Ovary (tissue), 10 donors: ENCODE measurements at places on chromosomes 3 and 15. TPM values are rescaled to one million over a fixed set of nuclear protein-coding genes. Genes with fewer than 3 reads are reported as not detected.

DNA sequence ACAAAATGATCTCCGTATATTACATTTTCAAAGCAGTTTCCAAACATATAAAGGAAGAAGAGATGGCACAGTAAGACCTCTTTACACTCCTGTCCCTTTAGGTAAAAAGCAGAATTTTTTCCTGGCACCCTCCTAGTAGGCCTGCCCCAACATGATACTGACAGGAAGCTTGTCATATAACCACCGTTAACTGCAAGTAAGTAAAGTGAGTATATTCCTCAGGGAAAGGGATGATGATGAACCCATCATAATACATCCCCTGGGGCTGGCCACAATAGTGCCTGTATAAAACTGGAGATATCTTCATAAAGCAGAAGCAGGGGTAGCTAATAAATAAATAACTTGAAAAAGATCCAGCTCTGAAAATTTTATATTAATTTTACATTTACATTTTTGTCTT is 893.0 kb downstream of the DIPK2A start:
- no peak for DNase-seq

DNA sequence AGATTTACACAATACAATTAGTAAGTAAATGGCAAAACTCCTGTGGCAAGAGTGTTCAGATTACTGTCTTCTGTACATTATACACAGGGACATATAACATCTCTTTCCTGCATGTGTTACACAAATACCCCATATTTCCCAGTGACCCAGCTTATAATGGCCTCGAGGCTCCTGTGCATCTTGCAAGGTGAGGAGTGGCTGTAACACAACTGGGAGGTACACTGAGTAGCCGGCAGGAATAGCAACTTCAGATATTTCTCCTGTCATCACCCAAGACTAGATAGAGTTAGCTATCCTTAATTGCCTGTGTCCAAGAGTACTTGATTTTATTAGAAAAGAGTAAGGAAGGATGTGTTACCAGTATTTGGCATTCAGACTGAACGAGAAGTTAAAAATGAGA is 5.6 kb downstream of the GMPS start:
- no peak for DNase-seq

- no peak for DNase-seq
Measured at GRCh38 chr3:186964616-186965015, 34.3 kb downstream of the ST6GAL1 start.

DNA sequence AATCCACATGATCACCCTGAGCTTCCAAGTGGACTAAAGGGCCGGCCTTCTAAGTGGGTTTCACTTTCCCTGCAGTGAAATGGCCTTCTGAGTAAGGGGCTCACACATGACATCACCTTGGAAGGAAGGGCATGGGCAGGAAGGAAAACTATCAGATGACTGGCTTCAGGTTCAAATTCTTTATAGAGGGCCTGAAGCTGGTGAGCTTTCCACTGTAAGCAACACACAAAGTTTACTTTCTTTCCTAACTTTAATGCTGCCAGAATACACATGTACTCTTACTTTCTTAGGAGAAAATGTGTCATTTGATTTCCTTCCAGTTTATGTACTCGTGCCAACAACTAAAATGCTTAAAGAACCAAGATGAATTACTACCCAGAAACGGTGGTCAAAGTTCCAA is 475.6 kb downstream of the FOXP1 start:
- no peak for DNase-seq

- no peak for DNase-seq
Measured at GRCh38 chr3:127761441-127761801, 60.9 kb downstream of the MGLL start.

DNA sequence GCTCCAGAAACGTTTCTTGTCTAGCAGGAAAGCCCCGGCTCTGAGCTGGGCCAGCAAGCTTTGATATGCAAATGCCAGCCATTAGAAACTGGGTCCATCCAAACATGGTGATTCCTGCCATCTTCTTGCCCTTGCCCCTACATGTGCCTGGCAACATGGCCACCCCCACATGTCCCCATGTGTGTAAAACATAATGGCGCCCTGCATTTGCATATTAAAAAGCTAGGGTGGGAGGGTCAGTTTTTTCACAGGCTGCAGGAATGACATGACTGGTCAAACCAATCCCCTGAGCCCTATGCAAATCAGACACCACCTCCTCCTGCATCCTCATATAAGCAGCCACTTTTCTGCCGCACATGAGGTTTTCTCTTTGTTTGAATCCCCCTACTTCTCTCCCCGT is 21.2 kb downstream of the GPR156 start:
- DNase-seq = no peak

GRCh38 chr15:70178335-70179084 is 80.8 kb upstream of the TLE3 start:
- DNase-seq = no peak

DNA sequence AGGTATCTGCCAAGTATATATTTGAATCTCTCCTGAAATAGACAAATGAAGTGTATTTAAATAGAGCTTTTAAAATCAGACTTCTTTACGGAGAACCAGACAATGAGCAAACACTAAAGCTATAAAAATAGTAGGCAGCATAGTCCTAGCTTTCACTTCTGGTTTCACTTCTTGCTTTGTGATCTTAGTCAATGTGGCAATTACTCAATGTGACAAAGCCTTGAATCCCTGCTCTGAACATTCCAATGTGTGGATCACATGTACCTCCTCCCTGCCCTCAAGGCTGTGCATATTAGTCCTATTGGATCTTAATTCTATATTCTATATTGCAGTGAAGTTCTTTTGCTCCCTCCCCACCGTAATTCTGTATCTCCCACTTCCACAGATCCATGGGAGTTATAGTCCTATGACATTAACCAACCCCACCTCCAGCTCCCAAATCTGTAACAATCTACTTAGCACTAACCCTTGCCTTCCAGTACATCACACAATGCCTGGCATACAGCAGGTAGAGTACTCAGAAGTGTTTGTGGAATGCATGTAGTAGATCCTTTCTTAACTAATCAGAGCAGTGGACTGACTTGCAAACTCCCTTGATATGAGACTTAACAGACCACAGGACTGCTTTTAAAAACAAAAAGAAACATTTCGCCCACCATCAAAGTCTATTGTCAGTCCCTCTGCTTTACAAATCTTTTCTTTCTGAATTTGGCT is 24.3 kb upstream of the CP start:
- DNase-seq = no peak

DNA sequence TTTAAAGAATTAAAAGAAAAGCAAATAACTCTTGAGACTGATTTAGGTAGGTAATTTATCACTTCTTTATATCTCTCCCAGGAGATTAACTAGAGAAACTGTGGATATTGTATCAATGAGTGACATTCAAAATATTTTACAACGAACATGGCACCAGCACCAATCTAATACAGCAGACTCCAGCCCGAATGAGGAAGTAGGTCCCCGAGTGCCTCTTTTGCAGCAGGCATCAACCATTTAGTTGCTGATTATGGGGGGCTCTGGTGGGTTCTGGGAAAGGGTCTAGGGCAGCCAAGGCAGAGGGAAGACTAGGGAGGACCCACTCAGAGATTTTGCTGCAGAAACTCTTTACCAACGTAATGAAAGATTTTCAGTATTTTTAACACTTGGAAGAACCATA is 31.7 kb upstream of the TTC14 start:
- DNase-seq = no peak

GRCh38 chr3:71305231-71306206 is 278.0 kb downstream of the FOXP1 start:
- DNase-seq = peak; percentile 25

GRCh38 chr15:43204016-43204901 is 16.6 kb downstream of the EPB42 start:
- no peak for DNase-seq

The SMAD6 gene
- total RNA-seq = 13.7 TPM

GRCh38 chr15:93362203-93362602 is 273.2 kb upstream of the RGMA start:
- no peak for DNase-seq

DNA sequence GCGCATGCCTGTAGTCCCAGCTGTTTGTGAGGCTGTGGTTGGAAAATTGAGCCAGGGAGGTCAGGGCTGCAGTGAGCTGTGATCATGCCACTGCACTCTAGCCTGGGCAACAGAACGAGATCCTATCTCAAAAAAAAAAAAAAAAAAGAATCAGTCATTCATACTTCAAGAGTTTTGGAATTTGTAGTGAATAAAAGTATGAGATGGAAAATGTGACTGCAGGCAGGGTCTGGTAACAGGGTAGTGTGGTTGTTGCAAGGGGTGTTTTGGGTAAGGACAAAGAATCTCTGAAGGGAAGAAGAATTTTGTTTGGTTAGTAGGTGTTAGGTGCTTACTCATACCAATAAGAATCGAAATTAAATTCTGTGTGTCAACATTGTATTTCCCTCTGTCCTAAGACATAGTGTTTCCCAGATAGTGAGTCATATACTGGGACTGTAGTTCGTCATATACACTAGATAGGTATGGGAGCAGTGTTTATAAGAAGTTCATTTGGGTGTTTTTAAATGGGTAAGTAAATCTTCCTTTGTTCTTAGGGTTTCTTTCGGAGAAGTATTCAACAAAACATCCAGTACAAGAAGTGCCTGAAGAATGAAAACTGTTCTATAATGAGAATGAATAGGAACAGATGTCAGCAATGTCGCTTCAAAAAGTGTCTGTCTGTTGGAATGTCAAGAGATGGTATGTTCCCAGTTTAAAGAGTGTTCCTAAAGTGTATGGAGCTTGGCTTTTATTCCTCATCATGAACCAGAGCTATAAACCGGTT is 14.2 kb downstream of the NR1D2 start:
- no peak for DNase-seq

DNA sequence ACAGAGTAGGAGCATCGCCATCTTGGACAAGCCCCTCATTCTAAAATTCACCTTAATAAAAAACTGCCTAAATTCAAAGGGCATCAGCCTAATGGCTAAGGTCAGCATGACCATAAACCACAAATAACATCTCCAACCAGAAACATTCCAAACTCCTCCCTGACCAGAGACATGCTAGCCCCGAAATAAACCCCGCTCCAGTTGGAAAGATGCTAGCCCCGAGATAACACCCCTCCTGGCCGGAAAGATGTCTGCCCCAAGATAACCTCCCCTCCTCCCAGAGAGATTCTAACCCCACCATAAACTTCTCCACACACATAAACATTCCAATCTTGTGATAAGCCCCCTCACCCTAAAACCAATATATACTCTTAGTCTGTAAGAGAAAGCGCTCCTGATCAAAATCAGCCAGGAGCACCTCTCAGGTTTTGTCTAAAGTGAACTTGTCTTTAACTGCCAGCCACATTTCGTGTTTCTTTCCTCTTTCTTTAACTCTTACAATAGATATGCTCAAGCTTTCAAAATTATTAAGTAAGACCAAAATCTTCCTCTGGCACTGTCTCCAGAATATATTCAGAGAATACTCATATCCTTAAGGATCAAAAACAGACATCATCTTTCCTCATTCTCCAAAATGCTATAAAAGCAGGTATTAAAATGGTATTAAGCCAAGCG is 104.1 kb downstream of the GSK3B start:
- DNase-seq = no peak

The SLC28A1 gene
- total RNA-seq = 0.20 TPM

DNA sequence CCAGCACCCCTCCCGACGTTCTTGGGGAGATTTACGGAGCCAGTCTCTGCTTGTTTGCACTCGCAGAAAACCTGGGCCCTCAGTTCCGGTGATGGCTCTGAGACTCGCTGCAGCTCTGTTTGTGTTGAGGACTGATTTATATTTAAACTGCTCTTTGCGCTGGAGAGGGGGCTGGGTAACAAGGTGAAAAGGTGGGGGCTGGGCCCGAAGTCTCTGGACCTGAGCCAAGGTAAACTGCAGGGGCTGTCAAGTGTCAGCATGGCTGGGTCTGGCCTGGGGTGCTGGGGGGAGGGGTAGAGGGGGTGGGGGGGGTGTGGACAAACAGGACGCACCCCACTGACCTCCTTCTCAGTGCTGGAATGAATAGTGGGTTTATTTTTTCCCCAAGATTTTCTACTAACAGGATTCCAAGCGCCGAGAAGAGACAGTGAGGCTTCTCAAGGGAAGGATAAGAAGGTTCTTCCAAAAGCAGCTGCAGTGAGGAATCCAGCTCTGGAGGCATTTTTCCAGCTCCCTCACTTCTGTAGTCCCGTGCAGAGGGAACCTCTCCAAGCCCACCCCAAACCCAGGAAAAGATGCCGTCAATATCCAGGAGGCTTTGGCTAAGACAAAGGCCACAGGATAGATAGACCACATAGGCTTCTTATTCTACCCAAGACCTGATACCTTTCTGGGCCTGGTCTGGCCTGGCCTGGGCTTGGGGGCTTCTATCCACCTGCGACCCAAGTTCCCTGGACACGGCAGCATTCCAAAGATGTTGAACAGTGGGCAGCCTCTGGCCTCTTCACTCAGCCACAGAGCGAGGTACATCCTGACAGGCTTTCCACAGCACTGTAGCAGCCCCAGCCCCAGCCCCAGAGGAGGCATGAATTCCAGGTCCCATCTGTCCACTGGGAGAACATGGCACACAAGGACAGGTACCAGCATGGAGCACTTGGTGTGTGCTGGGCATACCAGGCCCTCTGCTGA is 938 bp upstream of the SLCO2A1 start:
- no peak for DNase-seq

DNA sequence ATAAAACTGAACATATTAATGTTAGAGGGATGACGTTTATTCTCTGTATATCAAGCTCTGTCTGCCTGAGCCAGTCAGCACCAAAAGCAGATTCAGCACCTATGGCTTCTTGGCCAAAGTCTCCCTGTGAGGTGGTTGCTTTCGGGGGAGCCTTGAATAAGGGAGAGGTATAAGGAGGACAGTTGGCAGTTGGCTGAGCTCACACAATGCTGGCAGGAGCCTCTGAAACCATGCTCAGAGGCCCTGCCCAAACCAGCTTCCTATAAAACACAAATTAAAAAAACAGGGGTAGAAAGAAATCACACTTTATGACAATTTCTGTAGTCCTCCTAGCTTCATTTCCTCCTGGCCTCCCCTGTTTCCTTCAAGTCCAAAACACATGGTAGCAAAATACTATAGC is 18.8 kb downstream of the ARHGEF3 start:
- DNase-seq = no peak

GRCh38 chr15:46365572-46365971 is 730.7 kb downstream of the SQOR start:
- no peak for DNase-seq

The DUSP7 gene
- total RNA-seq = 15.2 TPM

The ZNF80 gene
- not detected for total RNA-seq

The SSUH2 gene
- total RNA-seq = 1.6 TPM

- no peak for DNase-seq
Measured at GRCh38 chr15:29532296-29532695, 262.7 kb upstream of the NSMCE3 start.

DNA sequence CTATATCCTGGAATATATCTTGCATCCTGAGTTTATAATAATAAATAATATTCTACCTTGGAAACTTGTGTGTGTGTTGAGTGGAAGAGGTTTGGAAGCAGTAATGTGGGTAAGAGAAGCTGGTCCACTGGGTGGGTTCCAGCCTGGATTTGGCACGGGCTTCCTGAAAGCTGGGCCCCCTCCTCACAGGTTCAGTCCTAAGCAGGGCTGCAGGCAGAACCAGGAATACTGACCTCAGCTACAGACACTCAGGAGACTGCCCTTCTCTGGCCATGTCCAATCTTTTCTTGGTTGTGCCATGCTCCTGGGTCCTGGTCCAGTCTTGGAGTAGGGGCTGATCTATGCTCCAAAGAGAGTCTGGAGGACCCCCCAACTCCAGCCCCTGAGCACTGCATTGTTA is 4.5 kb downstream of the MYD88 start:
- no peak for DNase-seq

The RTP1 gene
- total RNA-seq = not detected

The RPP25 gene
- 38.4 TPM for total RNA-seq

- DNase-seq = peak; percentile 29
Measured at GRCh38 chr3:135503760-135504686, 461.5 kb upstream of the PPP2R3A start.

The A4GNT gene
- not detected for total RNA-seq
